ENCODE measurements at places on chromosomes 3 and 15.
A peak's percentile ranks its signal among the peaks of the same experiment; 100 is the strongest.

- peak; percentile 84 for DNase-seq
Observed at GRCh38 chr15:90190606-90191343, 10.4 kb upstream of the SEMA4B start.

DNA sequence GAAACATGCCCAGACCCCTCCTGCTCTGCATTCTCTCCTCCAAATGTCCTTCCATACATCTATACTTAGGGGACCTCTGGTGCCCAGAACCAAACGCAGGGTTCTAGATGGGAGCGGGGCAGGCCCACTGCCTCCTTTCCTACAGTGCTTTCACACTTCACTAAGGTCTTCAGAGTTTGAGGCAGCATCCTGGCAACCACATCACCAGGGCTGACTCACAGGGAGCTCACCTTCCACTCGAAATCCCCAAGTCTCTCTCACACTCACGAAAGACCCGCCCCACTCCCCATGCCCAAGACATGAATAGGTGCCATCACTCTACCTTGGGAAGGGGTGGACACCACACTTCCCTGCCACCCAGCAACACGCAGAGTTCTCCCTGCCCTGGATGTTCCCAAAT is 18.9 kb downstream of the HOMER2 start:
- no peak for DNase-seq

DNA sequence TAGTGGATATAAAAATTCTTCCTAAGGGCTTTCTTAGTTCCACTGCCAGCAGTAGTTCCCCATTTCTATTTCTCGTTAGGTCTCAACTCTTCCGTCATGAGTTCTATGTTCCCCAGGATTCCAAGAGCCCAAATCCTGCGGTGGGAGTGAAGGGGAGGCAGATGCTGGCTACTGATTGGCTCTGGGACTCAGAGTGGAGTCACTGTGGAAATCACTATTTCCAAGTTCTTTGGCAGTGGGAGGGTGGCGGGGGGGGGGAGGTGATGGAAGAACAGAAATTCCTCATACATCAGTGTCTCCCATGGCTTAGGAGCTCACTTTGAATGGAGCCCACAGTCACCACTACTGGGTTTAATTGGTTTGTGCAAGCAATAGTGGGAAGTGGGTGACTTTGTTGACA is 5.6 kb downstream of the CCR1 start:
- DNase-seq = no peak

DNA sequence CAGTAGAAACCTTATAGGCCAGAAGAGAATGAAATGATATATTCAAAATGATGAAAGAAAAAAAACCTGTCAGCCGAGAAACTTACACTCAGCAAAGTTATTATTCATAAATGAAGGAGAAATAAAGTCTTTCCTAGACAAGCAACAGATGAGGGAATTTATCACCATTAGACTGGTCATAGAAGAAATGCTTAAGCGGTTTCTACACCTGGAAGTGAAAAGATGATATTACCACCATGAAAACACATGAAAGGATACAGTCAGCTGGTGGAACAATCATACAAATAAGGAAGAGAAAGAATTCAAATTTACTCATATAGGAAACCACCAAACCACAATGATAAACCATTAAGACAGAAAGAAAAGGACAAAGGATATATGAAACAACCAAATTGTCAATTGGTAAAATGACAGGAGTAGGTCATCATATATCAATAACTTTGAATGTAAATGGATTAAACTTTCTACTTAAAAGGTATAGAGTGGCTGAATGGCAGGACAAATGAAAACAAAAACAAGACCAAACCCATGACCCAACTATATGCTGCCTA is 29.9 kb upstream of the PRR23C start:
- no peak for DNase-seq

DNA sequence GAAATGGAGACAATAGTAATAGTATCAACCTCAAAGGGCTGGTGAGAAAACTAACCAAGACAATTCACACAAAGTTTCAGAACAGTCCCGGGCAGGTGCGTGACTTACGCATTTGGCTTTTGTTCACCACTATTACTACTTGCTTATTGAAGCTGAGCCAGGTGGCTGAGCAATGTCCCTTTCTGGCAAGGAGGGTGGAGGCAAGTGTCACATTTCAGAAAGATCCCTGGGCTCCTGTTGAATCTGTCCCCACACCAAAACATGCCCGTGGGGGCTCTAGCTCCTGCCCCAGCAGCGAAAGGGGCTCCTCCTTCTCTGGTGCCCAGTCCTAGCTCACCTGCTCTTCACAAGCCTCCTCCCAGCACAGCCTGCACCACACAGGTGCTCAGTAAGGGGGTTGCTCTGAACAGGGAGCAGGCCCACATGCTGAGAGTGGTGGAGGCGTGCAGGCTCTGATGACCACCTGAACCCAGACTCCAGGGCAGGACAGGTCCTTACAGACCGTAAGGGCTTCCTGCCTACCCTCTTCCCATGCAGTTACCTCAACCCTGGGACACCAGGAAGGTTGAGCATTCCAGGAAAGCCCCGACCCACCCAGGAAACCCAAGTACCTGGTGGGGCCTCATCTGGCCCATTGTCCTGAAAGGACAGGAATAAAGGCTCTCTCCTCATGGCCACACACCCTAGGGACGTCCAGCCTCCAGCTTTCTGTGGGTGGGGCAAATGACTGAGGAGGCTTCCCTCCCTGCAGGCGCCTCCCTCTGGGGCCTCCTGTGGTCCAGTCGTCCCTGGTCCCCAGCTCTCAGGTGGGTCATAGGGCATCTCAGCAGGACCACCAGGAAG is 32.6 kb downstream of the SEMA7A start:
- peak; percentile 31 for DNase-seq

Data from erythroblast (primary cell).